ENCODE measurements at places on chromosomes 2 and 18.

GRCh38 chr2:109336296-109336695, 207.3 kb downstream of the SH3RF3 start:
- DNase-seq, result no peak

DNA sequence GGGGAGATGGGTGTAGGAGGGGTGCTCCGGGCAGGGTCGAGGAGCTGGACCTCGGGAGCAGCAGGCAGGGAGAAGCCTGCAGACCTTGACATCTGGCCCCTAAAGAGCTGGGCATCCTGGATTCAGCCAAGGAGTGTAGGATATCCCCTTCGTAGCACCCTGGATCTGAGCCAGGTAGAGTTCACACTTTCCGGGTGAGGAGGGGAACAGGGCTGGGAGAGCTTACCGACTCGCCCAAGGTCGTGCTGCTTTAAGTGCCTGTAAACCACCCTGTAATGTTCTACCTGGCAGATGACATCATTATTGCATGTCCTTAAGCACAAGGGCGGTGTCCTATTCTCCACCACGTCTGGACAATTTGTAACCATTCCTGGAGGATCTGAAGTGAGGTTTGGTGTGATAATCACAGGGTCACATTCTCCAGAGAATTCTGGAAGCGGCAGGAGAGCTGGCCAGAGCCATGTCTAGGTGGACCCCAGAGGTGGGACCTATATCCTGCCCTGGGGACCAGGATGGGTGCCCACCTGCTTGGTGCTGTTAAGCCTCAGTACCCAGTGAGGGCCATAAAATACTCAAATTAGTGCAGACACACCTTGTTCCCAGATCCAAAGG, 14.6 kb downstream of the ITM2C start:
- no peak for DNase-seq

DNA sequence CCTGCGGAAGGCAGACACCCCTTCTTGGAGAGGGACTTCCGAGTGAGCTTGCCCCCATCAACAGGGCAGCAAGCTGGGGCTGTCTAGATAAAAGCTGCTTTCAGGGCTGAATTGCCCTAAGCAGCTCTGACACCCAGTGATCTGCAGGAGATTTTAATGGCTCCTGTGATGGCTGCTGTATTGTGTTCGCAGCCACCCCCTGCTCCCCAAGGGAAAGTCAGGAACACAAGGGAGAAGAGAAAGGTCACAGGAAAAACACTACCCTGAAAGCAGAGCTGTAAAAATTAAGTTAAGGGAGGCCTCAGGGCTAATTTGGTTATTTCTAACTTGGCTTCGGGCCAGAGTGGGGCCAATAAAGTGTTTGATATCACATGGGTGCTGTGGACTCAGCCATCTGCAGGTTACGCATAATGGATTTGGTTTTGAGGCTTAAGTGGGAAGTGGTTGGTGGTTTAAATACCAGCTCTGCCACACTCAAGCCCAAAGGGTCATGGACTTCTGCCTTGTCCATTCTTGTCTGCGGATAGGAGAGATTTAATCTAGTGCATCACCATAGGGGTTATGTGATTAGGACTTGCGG, 147.6 kb downstream of the CLIP4 start:
- no peak for DNase-seq

DNA sequence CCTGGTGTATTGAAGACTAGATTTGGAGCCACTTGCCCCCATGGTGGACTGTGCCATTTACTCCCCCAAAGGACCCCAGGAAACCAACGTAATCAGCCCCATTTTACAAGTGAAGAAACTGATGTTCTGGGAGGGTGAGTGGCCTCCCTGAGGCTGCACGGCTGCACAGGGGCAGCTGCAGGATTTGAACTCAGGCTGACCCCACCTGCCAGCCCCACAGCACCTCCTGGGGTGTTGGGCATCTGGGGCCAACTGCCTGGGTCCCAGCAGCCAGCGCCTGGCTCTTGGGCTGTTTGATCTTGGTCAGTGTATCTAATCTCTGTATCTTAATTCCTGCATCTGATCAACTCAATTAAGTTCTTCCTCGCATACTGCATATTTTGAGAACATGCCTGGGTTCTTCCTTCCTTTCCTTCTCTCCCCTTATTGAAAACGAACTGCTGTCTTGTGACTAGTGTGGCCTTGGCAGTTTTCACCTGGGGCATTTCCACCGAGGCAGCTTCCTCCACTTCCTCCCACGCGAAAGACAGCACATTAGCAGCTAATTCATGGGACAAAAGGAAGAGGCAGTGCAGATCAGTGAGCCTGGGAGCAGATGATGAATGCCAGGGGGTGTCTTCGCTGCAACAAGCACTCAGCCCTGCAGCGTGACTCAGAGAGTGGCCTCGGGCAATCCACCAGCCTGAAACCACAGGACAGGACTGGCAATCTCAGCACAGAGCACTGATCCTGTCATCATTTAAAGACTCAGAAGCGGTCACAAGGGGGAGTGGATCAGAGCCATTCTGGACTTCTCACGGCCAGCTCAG, 184.1 kb upstream of the RAB12 start:
- peak; percentile 3 for DNase-seq

DNA sequence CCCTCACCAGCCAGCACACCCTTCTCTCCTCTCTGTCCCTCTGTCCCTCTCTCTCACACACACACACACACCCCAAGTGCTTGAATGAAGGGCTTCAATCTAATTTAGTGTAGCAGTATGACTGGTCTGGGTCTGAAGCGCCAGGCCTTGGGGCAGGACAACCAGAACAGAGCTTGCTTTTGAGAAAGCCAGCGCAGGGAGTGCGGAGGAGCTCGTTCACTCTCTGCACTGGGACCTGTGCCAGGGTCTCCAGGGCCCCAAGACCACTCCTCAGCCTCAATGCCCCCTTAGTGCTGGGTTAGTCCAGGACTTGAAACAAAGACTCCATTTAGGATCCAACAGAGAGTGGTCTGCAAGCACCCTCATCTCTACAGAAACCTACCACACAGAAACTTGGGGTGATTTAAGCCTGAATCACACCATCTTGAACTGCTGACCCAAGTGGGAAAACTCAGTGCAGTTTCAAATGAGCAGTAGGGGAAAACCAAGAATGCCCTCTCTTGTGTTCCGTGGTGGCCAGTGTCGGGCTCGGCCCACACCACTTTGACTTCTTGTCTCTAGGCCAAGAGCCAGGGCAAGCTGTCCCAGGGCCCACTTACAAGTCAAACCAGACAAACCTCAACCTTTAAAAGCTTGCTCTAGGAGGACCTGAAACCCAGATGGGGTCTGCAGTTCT, 66.6 kb upstream of the WIPF1 start:
- DNase-seq, result no peak

GRCh38 chr2:209900638-209901037, 101.8 kb upstream of the RPE start:
- DNase-seq, result no peak

DNA sequence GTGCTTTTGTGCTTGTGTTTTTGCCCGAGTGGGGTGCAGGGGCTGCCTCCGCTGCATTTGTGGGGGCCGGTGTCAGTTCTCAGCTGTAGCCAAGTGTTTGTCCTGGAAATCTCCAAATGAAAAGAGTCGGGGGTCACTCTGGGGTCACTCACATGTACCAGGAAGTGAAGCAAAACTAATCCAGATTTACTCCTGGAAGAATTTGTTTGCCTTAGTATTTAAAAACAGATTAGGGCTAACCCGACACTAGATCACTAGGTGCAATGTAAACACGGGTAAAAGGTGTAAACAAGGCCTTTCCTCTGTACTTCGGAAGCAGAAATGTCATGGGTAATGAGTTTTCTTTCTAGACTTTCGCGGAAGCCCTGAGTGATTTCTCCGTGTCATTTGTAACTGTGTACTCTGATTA, 50.3 kb downstream of the GBX2 start:
- peak; percentile 19 for DNase-seq

DNA sequence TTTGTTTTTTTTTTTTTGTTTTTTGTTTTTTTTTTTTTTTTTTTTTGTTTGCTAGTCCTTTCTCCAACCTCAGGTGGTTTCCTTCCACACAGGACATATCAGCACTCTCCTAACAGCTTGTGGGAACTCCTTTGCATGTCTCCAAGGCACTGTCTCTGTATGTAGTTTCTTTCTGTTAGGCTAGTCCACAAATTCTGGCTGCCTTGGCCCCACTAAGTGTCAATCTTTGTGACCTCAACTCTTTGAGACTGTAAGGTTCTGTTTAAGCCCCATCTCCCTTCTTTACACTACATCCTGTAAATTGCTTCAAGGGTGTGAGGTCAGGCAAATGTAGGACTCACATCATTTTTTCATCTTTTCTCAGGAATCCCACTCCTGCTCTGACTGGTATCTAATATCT, 85.1 kb downstream of the NCOA1 start:
- no peak for DNase-seq

- DNase-seq, result no peak
These were observed 29.8 kb upstream of the TMEM214 start for GRCh38 chr2:27003007-27003406.

GRCh38 chr18:23825496-23825895, 136.2 kb downstream of the LAMA3 start:
- no peak for DNase-seq

- DNase-seq, result no peak
These were observed 168.1 kb upstream of the TACR1 start for GRCh38 chr2:75367401-75367800.

DNA sequence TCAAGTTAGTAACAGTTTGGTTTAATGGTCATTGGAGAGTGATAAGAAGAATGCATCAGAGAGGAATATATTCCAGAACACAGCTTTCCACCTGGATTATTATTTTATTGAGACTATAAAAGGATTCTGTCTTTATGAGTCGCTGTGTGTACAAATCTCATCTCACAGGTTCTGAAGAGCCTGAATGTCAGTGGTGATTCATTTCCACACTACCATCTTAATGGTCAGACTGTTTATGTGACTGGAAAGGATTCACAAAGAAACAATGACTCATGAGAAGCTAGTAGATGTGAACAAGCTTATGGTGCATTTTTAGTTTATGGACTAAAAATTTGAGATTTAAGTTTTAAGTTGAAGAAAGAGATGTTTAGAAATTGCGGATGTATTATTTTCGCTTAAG, 685.4 kb upstream of the NRXN1 start:
- no peak for DNase-seq
